Stimulated activated CD4-positive, alpha-beta T cell treated with anti-CD3 and anti-CD28 coated beads, Interleukin-4, amount 100 ng/mL, for 4 hours (primary cell): ENCODE measurements at places on chromosomes 7 and 10.

- DNase-seq = no peak
Observed at GRCh38 chr10:125375210-125375609, 214.8 kb upstream of the CTBP2 start.

- no peak for DNase-seq
Observed at GRCh38 chr7:6169805-6170520, 102.5 kb downstream of the CYTH3 start.

DNA sequence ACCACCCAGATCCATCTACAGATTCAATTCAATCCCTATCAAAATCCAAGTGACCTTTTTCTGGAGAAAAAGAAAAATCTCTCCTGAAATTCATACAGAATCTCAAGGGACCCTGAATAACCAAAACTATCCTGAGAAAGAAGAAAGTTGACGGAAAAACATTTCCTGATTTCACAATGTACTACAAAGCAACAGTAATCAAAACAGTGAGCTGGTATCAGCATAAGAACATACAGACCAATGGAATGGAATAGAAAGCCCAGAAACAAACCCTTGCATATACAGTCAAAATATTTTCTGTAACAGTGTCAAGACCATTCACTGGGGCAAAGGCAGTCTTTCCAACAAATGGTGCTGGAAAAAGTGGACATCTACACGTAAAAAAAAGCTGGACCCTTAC lies 89.9 kb downstream of the JMJD1C start:
- DNase-seq = no peak

GRCh38 chr7:128859232-128860157 lies 3.2 kb upstream of the ATP6V1F start:
- DNase-seq = no peak

DNA sequence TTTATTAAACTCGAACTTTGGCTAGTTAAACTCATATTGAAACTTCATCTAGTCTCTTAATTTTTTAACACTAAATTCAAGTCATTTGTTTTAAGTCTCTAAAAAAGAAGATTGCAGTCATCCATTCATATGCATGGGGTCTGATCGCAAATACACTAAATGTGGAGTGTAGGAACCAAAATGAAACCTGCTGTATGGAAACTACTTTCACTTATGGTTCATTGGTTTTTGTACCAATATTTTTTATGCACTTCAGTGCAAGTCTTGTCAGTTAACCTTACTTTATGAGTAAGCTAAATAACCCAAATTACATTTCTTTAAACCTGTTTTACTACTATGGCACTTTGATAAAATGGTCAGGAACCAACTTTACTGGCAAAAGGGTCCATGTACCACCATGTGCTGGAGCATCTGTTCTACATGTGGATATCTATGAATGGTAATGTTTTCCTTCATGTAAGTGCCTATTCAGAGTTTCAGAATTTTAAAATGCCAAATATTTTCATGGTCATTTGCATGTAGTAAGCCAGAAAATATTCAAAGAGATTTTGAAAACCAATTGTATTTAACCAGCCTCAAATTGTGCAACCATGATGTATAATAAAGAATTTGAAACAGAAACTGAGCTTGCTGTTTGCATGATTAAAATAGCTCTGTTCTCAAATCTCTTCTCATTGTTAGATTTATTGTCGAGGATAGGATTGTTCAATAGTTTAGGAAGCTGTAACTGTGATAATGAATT lies 7.6 kb upstream of the SUPV3L1 start:
- no peak for DNase-seq

GRCh38 chr10:26879744-26880143 lies 19.0 kb upstream of the ABI1 start:
- DNase-seq = no peak

DNA sequence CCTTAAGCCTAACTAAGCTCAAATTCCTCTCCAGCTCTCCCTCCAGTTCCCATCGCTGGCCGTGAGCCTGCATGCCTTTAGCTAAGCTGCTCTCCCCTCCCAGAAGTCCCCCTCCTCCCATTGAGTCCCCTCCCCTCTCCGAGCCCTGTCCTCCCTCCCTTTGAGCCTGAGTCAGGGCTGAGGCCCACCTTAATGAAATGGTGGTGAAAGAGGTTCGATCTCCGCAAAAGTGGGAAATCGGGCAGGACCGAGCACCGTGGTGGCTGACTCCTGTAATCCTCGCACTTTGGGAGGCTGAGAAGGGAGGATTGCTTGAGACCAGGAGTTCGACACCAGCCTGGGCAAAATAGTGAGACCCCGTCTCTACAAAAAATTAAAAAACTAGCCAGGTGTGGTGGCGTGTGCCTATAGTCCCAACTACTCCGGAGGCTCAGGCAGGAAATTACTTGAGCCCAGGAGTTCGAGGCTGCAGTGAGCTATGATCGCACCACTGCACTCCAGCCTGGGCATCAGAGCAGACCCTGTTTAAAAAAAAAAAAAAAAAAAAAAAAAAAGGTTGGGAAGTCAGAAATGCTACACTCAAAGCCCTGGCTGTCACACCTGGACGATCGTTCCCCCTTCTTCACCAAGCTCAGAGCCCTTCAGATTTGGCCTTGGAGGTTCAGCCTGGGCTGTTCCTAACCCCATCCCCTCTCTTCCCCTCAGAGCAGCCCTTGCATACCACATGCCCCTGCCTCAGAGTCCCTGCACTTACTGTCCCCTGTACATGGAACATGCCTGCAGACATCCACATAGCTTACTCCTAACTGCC lies 995 bp upstream of the CLDN3 start:
- no peak for DNase-seq

DNA sequence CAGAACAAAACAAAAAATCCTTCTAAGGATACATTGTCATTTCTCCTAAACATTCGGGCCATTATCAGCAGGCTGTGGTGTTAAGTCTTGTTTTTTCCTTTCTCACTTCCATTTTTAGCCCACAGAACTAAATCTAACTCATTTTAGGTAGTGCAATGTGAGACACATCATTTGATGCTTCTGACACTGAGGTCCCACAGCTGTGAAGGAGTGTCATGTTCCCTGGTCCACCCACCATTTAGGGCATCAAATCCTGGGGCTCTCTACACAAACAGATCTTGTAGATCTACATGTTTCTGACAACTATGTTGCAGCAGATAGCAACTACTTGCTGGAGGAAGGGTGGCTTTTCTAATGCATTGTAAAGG lies 232.5 kb upstream of the IGFBP3 start:
- no peak for DNase-seq

GRCh38 chr7:120442838-120443237 lies 169.9 kb downstream of the KCND2 start:
- no peak for DNase-seq

DNA sequence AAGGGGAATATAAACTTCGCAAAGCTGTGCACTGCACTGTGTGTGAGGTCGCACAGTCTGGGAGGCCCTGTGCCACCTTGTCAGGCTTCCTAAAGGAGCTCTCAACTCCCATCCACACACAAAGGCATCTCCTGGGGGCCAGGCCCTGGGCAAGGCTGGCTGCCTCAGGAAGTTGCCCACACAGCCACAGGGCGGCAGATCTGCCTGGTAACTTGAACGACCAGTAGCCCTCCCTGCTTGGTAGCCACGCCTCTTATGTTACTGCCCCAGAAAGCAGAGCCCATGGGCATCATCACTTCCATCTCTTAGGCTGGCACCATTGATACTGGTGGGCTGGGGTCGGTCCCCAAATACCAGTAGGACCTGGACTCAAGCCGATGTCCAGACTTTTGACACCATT lies 82.8 kb downstream of the HECW1 start:
- no peak for DNase-seq

DNA sequence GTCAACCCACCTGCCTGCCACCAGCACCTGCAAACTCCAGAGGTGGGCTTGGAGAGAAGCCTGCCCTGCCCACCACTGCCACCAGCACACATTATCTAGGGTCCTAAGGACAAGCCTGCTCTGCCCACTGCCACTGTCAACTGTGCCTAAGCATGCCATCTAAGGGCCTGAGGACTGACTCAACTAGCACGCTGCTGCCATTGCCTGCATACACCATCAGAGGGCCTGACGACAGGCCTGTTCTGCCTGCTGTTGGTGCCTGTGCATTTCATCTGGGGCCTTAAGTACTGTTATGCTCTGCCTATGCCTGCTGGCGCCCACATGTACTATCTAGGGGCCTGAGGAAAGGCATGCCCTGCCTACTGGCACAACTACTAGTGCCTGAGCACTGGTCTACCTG lies 27.0 kb upstream of the LRRD1 start:
- no peak for DNase-seq

GRCh38 chr10:3151889-3152565 lies 20.6 kb downstream of the PITRM1 start:
- no peak for DNase-seq

- no peak for DNase-seq
Observed at GRCh38 chr7:45390731-45391130, 183.4 kb upstream of the ADCY1 start.
